ENCODE measurements at places on chromosomes 1 and 21.

GRCh38 chr1:226199971-226200370, 13.4 kb upstream of the ACBD3 start:
- DNase-seq = no peak

GRCh38 chr1:29271724-29272123, 35.4 kb downstream of the PTPRU start:
- no peak for DNase-seq

DNA sequence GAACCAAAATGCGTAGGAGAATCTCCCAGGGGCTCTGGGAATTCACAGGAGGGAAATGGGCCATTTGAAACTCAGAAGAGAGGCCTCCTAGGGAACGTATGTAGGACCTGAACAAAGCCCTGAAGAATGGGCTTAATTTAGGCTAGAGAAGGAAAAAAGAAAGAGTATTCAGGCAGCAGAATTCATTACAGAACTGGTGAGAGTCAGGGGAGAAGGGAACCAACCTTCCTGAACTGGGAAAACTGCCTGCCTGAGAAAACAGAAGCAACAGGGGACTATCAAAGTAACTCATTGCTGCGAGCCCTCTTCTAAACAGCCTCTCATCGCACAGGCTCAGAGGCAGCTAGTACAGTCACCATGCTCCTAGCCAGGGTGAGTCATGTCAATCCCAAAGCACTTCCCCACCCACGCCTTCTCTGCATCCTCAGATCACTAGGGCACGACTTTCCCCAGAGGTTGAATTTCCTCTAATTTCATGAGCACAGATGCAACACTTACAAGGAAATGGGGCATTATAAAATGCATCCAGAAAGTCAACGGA, 98.1 kb downstream of the ADSS2 start:
- no peak for DNase-seq

GRCh38 chr1:196056966-196057365, 551.3 kb downstream of the KCNT2 start:
- no peak for DNase-seq

DNA sequence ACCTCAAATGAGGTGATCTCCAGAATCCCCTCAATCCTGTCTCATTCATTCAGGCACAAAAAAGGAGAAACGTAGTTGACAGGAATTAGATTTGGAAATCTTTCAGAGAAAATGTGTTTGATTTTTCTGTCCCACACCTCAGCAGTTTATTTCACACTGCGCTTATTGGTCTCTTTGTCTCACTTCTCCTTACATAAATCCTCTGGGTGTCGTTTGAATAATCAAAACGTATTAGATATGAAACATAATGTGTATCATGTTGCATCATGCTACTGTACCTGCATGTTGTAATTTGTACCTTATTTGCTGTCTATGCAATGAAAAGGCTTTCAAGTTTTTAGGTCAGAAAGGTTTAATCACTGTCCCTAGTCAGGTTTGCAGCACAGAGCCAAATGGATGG, 255.7 kb downstream of the DISC1 start:
- DNase-seq = no peak

DNA sequence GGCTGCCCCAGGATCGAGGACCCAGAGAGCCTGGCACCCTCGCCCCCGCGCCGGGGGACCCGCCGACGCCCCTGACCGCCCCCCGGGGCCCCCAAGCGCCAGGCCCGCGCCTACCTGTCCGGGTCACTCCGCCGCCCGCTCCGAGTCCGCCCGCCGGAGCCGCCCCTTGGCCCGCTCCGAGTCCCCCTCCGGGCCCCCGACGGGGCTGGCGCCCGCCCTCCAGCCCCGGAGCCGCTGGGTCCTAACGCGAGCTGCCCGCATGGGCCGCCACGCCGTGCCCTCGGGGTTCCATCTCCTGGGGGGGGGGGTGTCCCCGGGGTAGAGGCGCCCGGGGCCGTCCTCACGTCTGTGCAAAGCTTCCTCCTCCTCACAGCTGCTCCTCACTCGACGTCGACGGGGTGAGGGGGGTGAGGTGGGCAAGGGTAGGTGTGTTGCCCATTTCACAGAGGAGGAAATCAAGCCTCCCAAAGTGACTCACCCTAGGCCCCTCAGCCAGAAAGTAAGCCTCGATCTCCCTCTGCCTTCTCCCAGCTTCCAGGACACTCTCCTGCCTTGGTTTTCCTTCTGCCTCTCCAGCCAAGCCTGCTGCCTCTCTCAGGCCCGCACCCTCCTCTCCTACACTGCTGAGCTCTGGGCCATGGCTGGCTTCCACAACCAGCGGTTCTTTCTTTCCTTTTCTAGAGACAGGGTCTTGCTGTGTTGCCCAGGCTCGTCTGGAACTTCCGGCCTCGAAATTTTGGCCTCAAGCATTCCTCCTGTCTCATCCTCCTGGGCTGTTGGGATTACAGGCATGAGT, at the start of gene MFAP2:
Gene MFAP2 (minus strand): TSS at position 148 of the 796 bp plus-strand sequence. CDS start 2,347 bp downstream, outside the sequence.
- no peak for DNase-seq

- DNase-seq = no peak
Observed at GRCh38 chr1:244224487-244225430, 173.7 kb downstream of the ZBTB18 start.

- DNase-seq = no peak
Observed at GRCh38 chr1:98203466-98203865, 282.6 kb upstream of the DPYD start.

- no peak for DNase-seq
Observed at GRCh38 chr1:184903111-184903692, 71.1 kb downstream of the NIBAN1 start.

- DNase-seq = no peak
Observed at GRCh38 chr1:228795596-228795995, 60.3 kb downstream of the RHOU start.

GRCh38 chr1:61083807-61084440, 1.6 kb downstream of the NFIA start:
- no peak for DNase-seq

DNA sequence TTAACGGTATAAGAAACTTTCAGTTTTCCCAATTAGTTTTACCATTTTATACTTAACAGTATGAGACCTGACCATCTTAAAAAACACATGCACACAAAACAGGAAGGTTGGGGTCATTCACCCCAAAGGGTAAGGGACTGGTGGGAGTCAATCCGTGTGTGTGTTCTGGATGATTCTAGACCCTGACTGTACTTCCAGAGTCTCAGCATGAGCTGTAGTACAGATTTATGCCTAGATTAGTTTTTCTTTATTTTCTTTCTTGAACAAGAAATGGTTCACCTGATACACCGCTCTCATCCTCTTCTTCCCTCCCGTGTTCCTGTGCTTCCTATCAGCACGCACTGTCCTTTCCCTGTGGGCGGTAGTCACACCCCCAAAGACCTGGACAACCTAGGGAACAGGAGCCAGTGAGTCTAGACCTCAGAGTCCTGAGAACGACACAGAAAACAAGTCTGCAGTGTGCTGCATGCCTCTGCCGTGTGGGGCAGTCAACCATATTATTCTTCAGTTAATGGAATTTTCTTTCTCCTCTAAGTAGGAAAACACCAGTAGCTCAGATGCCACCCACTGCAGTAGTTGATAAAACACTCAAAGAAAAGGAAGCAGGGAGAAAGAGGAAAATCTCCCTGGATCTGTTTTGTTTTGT, 38.9 kb upstream of the MRPS6 start:
- DNase-seq = no peak

- DNase-seq = no peak
Observed at GRCh38 chr1:67433837-67434236, 3.6 kb upstream of the SERBP1 start.

GRCh38 chr21:45945868-45946210, 35.7 kb upstream of the COL6A1 start:
- no peak for DNase-seq

GRCh38 chr1:932173-932510, 8.4 kb downstream of the SAMD11 start:
- no peak for DNase-seq

DNA sequence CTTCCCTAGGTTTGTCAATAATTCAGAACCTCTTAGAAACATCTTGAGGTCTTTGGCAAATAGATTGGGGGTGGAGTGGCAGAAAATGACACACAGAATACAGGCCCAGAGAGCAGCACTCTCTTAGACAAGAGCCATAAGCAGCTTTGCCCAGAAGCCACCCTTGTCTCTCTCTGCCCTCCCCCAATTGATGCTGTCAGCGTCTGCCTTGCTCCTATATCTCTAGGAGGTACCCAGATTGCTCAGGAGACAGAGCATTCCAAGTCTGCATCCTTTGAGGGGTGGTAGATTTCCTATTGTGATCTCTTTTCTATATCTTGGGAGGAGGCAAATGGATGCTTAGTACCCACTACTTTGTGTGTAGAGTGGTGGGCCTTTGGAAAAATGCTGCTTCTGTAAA, 1.8 kb downstream of the RGL1 start:
- no peak for DNase-seq

GRCh38 chr1:151175863-151176262, at the start of gene TMOD4:
TMOD4 (minus strand) TSS chr1:151175981; CDS start chr1:151174875, 1,106 bp downstream.
- no peak for DNase-seq

GRCh38 chr1:204545881-204546280, 29.7 kb downstream of the MDM4 start:
- no peak for DNase-seq

DNA sequence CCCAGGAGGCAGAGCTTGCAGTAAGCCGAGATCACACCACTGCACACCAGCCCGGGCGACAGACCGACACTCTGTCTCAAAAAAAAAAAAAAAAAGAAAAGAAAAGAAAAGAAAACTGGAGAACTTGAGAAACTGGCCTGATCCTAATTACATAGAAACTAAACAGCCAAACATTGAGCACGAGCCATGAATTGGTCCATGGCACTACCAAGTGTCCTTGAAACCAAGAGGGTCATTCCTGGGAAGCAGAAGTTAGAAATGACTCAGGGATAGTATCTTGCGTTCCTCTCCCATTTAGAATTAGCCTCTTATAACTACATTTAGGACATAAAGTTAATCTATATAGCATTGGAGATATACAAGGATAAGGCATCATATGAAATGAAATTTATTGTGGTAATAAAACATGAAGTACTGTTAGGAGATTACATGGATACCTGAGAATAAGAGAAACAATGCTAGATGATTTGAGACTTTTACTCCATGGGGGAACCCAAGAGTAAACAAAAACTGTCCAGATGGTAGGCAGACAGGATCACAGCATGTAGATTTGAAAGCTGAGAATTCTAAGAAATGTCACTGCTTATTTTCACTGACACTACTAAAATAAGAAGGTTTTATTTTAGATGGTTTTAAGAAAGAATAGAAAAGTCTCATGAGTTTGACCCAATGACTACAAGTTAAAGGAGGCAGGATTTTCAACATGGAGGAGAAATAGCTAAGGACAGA, 39.5 kb upstream of the CPLANE2 start:
- DNase-seq = no peak

DNA sequence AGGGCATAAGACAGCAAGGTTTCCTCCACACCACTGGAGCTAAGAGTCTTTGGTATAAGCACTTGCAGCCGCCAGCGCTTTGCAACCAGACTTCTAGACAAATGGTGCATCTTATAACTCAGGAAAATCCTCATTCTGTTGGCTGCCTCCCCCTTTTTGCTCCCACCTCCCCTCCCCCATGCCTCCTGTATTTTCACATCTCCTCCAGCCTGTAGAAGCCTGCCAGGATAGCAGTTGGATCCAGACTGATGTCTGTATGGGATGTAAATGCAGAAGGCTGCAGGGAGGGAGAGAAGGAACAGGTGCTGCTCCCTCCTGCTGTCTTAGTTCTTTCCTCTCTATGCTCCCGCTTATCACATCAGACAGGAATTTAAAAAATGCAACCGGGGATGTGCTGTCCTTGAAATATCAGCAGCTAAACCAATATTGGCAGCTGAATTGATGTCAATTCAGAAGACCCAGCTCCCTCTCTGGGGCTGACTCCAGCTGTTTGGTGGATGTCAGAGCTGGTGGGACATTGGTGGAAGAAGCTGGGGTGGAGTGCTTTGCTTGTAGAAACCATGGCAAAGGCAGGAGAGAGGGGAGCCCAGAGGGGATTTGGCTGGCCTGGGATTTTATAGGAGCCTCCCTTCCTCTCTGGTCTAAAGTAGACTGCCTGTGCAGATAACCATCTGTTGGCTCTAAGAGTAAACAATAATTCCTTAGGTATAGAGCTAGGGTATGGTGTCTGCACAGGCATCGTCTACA, 53.5 kb downstream of the NFASC start:
- DNase-seq = no peak

- DNase-seq = no peak
Observed at GRCh38 chr21:31124010-31124409, 85.7 kb upstream of the KRTAP19-8 start.

DNA sequence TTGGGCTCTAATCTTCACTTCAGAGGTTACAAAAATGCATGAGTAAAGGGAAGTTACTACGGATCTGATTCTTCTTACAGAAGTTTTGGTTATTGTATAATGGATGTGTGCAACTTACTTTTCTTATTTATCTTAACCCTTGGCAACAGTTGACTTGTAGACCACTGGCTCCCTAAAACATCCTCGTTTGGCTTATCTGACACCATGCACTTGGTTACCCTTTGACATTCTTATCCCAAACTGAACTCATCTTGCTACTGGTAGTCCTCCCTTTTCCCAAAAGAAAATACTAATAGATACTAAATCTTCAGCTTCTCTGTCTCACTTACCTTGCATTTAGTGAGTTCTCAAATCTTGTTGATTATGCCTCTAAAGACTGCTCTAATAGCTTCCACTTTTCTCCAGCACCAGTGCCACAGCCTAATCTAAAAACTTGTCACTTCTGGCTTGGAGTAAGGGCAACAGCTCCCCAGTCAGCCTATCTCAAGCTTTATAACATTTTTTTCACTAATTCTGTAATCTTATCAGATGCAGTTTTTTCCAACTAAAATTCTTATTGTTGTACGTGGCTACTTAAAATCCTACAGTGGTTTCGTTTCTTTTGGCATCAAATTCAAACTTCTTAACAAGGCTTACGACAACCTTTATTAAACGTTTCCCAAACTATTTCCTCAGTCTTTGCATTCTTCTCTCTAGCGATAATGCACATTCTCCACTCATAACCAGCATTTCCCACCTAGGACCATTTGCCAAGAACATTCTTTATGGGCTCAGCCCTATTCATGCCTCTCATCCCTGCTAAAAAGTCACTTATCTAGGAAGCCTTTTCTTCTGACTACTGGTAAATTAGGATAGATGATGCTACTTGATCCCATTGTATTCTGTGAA, 204.2 kb downstream of the KCNT2 start:
- no peak for DNase-seq

All from stimulated activated CD4-positive, alpha-beta T cell treated with anti-CD3 and anti-CD28 coated beads, Interleukin-1b, Interleukin-23, amount 100 ng/mL, for 1 hour (primary cell).